ENCODE measurements at places on chromosomes 6 and 20.

- no peak for DNase-seq
Measured at GRCh38 chr6:96468681-96469224, 52.9 kb upstream of the UFL1 start.

GRCh38 chr6:133947302-133947900, 5.6 kb upstream of the TBPL1 start:
- DNase-seq = no peak

GRCh38 chr6:144153260-144153659, 2.9 kb downstream of the STX11 start:
- DNase-seq = no peak

DNA sequence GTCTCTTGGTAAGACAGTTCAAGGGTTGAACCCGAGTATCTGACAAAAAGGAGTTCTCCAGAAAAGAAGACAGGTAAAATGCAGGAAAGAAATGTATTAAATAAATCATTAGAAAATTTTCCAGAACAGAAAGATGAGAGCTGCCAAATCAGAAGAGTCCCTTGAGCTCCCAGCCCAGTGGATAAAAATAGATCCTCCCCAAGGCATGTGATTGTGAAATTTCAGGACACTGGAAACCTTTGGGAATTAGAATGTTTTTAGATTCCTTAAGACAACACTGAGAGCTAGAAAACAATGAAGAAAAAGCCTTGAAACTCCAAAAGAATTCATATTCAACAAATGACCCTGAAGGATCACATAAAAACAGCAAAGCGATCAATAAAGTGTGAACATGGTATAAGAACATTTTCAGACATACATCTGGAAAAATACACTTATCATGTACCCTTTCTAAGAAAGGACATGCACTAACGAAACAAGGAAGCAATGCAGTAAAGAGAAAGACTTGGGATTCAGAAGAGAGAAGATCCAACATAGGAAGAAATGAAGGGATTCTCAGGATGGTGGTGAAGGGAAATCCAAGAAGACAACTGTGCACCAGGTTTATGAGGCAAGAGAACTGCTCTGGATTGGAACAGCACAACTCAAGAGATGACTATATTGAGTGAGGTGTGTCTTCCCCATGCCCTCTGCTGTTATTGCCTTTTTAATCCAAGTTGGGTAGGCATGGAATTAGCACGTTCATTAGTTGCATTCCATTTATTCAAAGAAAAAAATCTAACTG, 390.4 kb downstream of the SYNE1 start:
- DNase-seq = no peak

GRCh38 chr6:44203955-44204354, 12.8 kb upstream of the MYMX start:
- no peak for DNase-seq

DNA sequence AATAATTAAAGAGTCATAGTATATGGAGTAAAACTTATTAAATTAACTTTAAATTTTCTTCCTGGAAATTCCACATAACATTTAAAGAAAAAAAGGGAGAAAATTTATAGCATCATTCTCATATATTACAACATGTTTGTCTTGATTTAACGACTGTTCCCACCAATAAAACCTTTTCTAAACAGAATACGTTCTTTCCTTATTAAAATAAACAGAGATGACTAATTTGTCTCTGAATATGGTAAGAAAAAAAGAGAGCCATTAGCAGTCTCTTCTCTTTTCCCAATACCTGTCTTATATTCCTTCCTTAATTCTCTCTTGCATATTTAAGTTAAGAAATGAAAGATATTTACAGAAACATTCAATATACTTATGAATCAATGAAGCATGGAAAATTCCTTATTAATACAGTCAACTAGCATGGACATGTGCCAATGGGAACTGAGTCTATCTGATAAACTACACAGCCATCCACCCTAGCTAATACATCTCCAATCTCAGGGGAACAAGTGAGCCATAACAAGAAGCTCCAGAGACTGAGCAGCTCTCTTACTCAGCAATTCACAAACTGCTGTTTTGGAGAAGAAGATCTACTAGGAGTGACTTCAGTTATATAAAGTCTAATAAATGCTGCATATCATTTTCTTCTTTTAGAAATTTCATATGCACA, 347.1 kb upstream of the MANEA start:
- no peak for DNase-seq

GRCh38 chr6:129370268-129370916, 339.6 kb downstream of the ARHGAP18 start:
- DNase-seq = peak; percentile 35

DNA sequence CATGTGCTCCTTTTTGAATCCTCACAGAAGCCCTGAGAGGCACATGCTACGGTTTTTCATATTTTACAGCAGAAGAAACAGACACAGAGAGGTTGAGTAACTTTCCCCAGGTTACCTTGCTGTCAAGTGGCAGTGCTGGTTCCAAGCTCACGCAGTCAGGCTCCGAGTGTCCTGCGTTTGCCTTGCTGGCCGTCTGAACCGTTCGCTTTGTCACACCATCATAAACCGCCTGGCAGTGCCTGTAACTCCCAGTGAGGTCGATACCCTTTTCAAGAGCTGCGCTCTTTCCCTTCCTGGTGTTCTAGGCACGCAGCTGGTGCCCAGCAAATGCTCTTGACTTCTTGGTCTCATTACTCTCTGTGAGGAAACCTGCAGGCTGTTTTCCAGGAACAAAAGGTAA, 31.3 kb upstream of the KCNG1 start:
- DNase-seq = no peak

DNA sequence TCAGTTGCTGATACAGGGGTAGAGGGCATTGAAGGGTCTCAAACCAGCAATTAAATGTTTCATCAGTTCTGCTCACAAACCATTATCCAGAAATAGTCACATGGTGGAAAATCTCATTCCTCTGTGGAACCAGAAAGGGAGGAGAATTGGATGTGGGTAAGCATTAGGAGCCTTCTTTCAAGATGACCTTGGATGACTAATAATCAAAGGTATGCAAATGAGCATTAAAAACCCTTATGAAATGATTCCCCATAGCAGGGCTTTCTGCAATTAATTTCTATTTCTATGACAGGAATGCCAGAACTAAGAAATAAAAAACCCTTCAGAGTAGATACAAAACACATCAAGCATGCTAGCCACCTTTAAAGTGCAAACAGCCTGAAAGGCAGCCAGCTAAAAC, 37.4 kb upstream of the HCRTR2 start:
- DNase-seq = no peak

GRCh38 chr6:21586740-21587178, 6.8 kb upstream of the SOX4 start:
- no peak for DNase-seq

DNA sequence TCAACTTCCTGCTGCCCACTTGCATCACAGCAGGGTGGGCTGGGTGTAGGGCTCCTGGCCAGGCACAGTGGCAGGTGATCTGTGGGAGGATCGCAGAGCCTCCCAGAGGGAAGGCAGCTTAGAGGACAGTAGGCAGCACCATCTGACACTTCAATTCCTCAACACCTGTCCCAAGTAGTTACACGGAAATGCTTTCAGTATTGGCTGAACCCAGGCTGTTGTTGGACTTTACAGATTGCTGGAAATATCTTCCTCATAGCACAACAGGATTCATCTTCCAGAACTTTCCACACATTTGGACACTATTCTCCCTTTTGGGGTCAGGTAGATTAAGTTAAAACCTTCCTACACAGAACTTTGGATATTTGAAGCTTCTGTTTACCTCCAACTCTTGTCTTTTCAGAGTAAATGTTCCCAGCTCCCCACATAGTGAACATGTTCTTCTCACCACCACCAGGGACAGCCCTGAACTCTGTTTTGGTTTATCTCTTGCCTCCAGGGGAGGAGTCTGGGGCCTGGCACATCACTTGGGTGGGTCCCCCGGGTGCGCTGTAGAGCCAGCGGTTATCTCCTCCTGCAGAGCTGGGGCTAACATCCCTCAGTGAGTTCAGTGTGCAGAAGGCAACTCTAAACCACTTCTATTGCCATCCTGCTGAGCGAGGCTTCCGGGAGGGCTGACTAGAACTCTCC, 3.5 kb upstream of the SLC22A2 start:
- DNase-seq = no peak

DNA sequence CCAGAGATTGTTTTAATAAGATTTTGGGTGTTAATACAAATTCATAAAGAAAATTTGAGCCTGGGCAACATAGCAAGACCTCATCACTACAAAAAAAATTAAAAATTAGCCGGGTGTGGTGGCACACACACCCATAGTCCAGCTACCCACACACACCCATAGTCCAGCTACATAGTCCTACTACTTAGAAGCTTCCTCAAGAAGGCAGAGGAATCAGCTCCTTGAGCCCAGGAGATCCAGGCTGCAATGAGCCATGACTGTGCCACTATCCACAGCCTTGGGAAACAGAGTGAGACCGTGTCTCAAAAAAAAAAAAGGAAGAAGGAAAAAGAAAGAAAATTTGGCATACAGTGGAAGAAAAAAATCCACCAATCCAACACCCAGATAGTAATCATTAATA, 16.8 kb downstream of the SEC63 start:
- DNase-seq = no peak

DNA sequence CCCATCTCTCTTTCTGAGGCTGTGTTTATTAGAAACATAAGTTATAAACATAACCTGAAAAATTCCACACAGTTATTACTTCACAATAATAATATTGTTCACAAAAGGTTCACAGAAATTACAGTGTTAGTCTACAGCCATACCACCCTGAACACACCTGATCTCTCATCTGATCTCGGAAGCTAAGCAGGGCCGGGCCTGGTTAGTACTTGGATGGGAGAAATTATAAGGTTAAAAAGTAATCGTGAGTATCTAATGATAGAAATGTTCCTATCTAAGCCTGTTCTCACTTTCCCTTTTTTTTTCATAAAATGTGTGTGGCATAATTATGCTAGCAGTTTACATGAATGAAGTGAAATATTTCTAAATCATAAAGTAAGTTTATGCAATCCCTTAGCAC, 647.8 kb downstream of the TBC1D32 start:
- no peak for DNase-seq

DNA sequence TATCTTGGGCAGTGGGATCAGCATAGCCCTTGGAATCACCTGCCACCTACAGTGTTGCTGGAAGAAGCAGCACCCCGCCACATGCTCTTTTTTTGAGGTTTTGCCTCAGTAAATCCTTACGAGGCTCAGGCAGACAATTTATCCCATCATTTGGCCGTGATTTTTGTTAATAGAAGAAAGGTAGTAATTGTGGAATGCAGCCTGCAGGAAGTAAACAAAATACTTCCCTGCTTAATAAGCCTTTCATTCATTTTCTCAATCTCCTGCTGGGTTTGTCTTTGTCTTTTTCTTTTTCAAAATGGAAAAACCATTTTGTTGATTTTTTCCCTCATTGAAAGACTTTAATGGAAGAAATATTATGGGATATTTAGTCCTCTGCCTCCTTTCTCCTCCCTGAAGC, 93.7 kb upstream of the CD83 start:
- no peak for DNase-seq

GRCh38 chr20:64076061-64076997, 3.0 kb downstream of the RGS19 start:
- DNase-seq = no peak

GRCh38 chr20:62097881-62098407, 24.3 kb upstream of the LSM14B start:
- DNase-seq = no peak

DNA sequence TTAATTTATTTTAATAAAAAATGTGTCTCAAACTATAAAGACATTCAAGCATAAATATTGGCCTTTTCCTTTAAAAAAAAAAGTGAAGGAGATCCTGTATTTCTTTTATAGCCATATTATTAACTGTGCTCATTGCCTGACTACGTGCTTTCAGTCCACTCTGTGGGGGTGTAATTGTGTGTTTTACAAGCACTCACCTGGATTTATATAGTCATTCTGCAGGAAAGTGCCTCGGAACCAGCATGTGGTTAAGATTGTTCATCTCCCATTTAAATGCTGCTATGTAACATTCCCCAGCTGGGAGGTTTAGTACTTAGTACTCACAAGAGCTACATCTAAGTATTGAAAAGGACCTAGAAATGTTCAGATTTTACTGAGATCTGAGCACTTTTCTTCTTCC, 47.9 kb upstream of the SLC22A16 start:
- DNase-seq = no peak
